T47D (cell line): ENCODE measurements at places on chromosomes 4 and X.

DNA sequence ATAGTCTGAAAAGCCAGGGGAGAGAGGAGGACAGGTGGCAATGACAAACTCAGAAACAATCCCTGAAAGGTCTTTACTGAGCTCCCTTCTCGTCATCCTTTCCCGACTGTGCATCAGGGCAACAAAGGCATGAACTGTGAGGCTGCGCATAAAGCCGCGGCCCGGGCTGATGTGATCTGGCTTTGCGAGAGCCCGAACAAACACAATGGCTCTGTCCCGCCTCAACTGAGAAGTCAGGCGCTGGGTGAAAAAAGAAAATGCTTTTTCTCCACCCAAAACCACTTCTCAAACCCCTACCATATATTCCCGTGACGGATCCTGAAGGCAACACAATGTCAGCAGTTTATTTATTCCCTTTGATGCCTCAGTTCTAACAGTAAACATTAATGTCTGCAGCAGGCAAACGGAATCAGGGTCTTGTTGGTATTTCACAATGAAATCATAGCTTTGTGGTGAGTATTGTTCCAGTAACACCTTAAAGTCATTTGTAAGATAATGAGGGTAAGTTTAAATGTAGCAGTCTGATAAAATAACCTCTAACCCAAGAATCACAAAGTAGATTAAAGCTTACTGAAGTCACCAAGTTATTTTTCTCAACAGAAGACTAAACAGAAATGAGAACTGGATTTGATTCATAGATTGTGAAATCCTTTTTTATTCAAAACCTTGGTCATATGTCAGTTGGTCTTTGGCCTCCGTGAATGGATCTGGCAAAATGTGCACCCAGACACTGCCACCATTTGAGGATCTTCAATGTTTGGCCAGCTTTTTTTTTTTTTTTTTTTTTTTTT, 67.4 kb downstream of the APBB2 start:
- DNase-seq = peak; percentile 40

GRCh38 chr4:119663160-119663788, 34.7 kb upstream of the PDE5A start:
- no peak for DNase-seq

DNA sequence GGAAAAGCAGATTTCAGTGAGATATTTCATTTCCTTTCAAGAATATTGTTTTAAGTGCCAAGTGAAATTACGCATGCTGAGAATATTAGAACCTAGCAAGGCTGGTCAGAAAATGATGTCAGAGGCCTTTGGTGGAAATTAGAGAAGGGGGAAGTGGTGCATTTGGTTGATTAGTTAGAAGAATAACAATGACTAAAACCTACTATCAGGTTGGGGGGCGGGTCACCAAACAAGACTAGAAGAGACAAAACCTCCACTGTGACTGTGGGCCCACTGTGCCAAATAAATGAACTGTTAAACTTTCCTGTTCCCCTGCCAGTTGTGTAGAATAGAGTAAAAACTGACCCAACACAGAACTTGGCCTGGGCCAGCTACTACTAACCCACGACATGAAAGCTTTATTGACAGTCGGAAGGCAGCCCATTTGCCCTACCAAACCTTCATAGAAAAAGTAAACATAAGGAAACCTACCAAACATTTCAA, 2.9 kb downstream of the RAPGEF2 start:
- DNase-seq = no peak

GRCh38 chr4:101175896-101176676, 171.2 kb downstream of the PPP3CA start:
- DNase-seq = no peak

- peak; percentile 46 for DNase-seq
Observed at GRCh38 chr4:164396439-164396838, 357.5 kb upstream of the SMIM31 start.

DNA sequence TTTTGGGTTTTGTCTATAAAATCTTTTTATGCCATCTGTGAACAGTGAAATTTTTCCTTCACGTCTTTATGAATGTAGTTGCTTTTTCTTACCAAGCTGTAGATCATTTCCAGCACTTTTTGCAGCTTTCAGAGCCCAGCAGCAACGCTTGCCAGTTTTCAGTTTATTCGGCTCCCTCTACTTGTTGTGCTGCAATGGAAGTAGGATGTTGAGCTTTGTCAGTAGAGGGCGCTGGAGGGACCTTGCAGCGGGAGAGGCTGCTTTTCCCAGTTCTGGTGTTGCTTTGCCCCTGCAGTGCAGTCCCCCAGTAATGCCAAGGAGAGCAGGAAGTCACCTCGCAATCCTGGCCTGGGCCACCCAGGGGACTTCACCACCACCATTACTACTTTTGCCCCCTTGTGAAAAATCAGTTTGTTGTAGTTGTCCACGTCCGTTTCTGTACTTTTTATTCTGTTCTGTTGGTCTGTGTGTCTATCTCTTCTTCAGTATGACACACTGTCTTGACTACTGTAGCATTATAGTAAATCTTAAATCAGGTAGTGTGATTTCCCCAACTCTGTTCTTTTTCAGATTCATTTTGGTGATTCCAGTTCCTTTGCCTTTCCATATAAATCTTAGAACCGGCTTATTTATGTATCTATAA, 21.8 kb downstream of the CMC4 start:
- DNase-seq = no peak

DNA sequence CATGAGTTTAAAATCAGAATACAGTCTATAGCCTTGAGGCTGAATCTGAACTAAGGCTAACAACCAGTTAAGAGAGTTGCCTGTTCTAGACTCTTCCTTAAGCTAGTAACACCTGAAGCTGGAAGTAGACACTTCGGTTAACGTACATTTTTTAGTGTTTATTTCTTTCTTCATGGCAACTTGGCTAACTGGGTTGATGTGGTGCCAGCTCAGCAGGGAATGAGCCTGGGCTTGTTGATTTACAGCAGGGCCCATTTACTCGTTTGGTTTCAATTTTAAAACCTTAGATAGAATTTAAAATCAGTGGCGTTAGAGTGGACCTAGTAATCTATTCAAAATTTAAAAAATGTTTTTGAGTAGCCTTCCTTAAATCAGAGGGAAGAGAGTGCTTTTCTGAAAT, 137.6 kb upstream of the ESX1 start:
- DNase-seq = no peak

GRCh38 chr4:79823148-79823763, 249.8 kb downstream of the ANTXR2 start:
- no peak for DNase-seq

DNA sequence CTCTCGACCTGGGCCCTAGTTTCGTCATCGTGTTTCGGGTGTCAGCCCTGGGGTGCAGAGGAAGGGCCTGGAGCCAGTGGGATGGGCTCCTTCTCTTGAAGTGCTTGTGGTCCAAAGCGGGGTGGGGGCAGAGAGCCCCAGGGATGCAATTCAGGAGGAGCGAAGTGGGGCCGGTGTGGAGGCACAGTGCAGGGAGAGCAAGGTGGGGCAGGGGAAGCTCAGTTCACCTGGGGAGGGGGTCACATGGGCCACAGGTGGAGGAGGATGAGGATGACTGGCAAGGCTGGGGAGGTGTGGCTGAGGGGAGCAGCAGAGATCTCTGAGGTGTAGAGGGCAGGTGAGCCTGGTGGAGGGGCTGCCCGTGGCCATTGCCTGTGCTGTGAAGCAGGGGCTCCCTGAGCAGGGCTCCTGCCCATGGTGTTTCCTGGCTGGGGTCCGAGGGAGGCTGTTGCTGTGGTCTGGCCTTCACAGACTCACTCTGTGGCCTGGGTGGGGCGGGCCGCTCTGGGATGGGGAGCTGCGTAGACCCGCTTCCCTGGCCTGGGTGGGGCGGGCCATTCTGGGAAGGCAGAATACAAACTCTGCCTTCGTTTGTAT, 6.9 kb downstream of the SORCS2 start:
- DNase-seq = no peak

GRCh38 chrX:10117864-10118377, 38.9 kb upstream of the CLCN4 start:
- no peak for DNase-seq

- DNase-seq = no peak
Observed at GRCh38 chr4:18105030-18106011, 83.8 kb upstream of the LCORL start.
